Stimulated activated CD4-positive, alpha-beta T cell treated with anti-CD3 and anti-CD28 coated beads, Interleukin-2, amount 100 ng/mL, for 24 hours (primary cell): ENCODE measurements at places on chromosomes 1 and 21.

DNA sequence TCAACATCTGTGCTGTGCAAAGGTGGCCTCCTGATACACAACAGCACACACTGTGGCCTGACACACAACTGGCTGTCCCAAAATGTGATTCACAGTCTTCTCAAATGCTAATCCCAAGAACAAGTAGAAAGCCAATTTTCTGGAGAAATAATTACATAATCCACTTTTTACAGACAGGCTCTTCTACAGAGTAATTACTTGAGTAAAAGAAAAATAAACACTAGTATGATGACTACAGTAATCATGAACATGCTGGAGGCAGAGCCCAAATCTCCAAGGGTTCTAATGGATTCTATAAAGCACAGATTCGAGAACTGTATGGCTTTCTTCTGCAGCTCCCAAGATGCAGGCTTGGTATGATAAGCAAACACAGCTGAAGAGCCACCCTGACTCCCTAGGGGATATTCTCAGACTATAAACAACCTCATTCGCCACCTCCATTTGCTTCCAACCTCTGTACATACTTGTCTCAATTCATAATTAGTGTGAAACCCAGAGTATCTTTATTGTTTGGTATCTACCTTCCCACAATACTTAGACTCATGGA is 81.9 kb downstream of the SIPA1L2 start:
- no peak for DNase-seq

- DNase-seq: no peak
Measured at GRCh38 chr1:206111271-206111927, 5.8 kb downstream of the AVPR1B start.

DNA sequence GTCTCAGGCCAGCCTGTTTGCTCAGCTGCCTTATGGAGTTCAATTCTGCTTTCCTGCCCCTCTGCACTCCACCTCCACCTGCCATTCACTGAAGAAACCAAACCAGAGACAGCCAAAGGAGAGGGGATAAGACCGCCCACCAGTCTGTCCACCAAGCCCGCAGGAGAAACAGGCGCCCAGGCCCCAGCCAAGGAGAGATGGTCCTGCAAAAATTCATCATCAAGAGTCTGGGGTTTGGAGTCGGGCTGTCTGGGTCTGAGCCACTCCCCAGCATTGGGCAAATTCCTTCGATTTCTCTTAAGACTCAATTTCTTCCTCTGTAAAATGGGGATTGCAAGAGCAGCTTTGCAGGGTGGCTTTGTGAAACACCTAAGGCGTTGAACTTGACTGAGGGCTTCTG is 121.4 kb upstream of the RUNX3 start:
- DNase-seq: no peak

DNA sequence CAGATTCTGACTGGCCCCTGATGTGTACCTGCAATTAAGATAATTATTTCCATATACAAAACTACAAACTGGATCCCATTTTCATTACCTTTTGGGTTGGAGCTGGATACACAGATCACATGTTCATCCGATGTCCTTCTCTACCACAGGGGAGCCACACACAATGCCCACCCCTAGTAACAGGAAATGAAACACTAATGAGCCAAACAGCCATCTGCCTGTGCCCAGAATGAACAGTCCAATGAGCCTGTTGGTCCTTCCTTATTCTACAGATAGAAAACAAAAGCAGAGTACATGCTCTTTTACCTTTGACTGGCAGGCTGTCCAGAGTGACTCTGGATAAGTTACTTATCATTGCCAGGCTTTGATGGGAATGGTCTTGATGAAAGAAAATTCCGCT is 68.6 kb downstream of the SIPA1L2 start:
- DNase-seq: no peak

DNA sequence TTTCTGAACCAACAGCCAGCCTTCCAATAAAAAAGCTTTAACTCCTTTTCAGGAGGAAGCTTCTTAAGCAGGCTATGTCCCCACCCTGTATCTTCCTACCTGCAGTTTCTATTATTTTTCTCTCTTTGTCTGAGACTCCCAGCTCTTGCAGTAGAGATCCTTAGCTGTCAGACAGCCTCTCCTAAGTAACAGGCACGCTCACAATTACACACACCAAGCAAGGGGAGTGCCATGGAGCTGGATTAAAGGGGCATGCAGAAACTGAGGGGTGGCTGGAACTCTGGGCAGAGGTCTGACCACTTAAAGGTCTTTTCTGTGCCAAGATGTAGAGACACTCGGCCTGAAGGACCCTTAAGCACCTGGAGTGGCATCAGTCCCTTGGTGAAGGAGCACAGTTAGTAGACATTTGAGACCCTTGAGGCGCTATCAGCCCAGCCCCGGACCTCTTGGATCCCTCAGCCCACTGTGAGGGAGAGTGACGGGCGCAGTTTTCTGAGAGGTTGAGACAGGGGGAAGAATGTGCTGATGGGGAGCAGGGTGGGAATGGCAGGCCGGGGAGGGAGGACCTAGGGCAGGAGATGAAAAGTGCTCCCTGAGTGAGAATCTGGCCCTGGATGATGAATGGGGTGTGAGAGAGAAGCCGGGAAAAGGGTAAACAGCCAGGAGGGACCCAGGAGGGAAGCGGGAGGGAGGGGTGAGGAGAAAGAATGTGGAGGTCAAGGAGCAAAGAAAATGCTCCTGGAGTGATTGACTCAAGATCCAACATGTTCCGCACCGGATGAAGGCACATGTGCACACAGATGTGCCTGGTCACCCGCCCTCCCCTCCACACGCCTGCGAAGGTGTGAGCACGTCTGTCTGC is 13.3 kb downstream of the PLXNA2 start:
- DNase-seq: no peak

DNA sequence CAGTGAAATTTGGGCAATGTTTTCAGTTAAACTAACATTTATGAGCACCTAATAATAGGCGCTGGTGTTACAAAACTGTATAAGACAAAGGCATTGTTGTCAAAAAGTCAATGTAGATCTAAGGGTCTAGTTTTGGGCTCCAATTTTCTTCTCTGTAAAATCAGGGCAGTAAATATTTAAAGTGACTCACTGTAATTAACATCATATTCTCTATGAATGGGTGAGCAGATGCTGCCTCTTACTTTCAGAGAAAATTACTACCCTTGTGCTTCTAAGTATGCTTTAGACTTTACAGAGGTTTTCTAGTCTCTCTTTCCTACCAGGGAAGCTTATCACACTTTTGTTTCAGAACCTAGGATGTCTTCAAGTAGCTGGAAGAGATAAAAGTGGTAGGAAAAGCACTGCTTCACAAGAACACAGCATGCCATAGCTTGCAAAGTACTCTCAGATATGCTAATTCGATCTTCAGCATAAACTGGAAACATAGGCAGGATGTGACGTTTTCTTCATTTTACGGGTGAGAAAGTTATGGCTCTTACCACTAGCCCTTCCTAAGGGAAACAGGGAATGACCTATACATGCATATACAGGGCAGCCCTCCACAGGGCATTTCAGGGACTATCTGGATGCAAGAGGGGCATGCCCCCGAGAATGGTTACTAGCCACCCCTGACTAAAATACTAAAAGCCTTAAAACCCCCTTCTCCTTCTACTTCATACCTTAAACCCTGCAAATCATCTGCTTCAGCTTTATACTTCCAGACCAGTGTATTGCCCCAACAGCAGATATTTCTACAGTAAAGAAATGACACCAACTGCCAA is 2.6 kb downstream of the C1orf116 start:
- DNase-seq: no peak

DNA sequence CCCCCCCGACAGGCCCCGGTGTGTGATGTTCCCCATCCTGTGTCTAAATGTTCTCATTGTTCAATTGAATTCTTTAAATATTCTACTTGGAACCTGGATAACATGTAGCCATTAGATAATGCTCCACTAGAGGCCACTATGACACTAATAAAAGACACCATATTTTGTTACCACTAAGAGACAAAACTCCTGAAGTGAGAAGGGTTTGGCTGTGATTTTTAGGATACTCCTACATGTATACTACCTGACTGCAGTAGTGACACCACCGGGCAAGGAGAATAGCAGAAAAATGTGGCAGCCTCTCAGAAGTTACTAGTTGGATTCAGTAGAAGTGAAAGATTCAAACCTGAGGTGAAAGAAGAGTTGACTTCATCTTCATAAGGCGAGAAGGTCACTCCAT is 36.0 kb downstream of the F5 start:
- DNase-seq: no peak

- DNase-seq: no peak
Measured at GRCh38 chr1:58895082-58895481, 111.2 kb upstream of the JUN start.

DNA sequence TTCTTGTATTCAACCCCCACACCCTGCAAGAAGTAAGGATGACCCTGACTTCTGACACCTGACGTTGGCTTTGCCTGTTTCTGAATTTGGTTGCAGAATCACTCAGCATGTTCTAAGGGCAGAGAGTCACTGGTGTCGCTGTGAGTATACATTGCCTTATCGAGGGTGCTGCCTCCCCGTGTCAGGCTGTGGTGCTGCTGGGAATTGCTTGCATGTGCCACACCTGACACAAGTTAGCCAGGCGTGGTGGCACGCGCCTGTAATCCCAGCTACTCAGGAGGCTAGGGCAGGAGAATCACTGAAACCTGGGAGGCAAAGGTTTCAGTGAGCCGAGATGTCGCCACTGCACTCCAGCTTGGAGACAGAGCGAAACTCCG is 45.9 kb downstream of the WDR4 start:
- peak; percentile 64 for DNase-seq

GRCh38 chr21:36551731-36552433 is 72.0 kb upstream of the CLDN14 start:
- DNase-seq: no peak

GRCh38 chr1:198001776-198002408 is 84.7 kb downstream of the LHX9 start:
- DNase-seq: no peak

DNA sequence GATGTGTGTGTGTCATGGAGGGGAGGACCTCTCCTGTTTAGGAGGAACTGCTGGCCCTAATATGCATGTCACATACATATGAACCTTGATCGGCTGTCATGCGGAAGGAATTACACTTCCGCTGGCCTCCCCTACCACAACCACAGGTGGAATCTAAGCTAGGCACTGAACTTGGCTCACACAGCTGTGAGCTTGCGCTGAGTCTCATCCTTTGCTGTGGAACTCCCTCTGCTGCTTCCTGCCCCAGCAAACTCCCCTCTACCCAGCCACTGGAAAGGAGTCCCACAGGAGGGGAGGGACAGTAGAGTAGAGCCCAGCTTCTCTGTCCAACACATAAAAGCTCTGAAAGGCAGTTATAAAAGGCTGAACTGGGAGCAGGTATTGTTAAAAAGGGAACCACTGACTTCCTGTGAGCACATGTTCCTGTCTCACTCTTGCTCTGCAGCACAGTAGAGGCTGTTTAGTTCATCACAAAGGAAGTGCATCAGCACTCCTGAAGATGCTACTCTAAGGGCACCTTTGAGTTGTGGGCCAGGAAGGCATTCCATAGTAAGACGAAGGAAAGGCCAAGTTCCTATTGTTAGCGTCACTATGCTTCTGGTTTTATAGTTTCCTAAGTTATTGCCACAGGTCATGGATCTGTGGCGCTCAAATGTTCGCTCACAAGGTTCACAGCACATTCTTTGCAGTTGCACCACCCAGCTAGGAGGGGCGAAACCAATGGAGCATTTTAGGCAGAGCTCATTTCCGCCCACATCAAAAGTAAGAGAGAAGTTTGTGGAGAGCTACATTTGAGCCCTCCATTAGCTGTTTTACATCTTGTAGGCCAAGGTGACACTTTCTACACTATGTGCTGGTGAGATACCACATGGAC is 17.7 kb upstream of the PTPRC start:
- peak; percentile 69 for DNase-seq

DNA sequence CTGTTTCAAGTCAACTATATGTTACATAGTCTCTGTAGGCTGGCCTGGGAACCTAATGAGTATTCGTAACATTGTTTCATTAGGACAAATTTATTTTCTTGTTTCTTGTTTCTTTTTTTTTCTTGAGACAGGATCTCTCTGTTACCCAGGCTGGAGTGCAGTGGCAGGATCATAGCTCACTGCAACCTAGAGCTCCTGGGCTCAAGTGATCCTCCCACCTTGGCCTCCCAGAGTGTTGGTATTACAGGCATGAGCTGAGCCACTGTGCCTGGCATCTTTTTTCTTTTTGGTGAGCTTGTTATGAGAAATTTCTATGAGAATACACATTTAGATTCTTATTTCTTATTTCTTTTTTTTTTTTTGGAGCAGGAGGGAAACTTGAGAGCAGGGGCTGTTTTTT is 6.8 kb downstream of the CENPS start:
- DNase-seq: no peak

GRCh38 chr1:203601716-203602309 is 24.8 kb upstream of the ATP2B4 start:
- no peak for DNase-seq

- no peak for DNase-seq
Measured at GRCh38 chr1:198529414-198529813, 11.1 kb downstream of the ATP6V1G3 start.

DNA sequence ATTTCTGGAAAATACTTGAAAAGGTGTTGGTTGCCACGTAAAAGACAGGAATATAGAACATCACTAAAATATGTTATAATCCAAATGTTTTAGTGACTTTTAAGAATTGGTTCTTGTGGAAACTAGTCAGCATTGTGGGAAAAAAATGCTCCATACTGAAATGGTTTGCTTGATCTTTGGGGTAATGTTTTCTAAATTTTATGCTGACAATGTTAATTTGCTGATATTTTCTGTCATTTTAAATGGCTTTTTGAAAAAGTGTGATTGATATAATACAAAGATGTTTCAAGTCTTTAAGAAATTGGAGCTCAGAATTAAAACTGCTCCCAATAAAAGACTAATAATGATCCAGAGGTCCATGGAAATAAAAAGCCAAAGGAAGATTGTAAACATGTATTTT is 610.9 kb downstream of the ADGRL2 start:
- no peak for DNase-seq

GRCh38 chr1:201098992-201099677 is 13.1 kb downstream of the CACNA1S start:
- DNase-seq: no peak

- no peak for DNase-seq
Measured at GRCh38 chr21:35291034-35291433, 241.9 kb upstream of the RUNX1 start.

GRCh38 chr1:100265562-100265930 is 470 bp upstream of the RTCA start:
- no peak for DNase-seq
